ENCODE measurements at places on chromosomes 5 and 9.

DNA sequence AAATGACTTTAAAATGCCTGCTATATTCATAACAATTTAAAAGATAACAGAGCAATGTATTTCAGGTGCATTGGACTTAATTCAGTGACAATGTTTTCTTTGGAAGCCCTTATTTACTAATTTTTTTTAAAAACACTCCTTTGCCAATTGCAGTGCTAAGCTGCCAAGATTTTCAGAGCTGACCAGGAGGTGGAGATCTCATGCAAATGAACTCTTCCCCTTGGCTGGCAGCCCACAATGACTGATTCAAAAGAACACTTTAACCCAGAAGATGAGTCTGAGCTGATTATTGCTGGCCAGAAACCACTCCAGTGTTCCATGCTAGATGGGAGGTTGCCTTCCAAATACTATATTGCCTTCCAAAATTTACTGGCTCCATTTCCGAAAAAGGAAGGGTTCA, 128.3 kb upstream of the CCNH start:
- no peak for DNase-seq

DNA sequence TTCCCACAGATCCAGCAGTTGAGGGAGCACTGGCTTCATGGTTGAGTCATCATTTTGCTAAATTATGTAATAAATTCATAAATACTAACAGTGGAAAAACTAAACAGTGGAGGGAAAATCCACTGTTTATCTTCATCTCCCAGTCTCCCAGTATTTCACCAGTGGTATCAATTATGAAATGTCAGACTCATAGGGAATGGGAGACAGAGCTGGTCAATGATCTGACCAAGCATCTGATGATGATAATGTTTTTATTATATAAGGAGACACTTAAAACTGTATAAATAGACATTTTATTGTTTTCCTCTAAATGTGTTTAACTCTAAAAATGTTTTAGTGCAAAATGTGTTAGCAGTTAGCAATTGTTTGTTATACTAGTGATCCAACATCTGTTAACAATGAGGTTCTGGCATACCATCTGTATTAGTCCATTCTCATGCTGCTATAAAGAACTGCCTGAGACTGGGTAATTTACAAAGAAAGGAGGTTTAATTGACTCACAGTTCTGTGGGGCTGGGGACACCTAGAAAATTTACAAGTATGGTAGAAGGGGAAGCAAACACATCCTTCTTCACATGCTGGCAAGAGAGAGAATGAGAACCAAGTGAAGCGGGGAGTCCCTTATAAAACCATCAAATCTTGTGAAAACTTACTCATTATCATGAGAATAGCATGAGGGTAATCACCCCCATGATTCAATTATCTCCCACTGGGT, 11.8 kb upstream of the REEP5 start:
- DNase-seq = no peak

- DNase-seq = no peak
Observed at GRCh38 chr5:142548739-142549275, 137.1 kb downstream of the FGF1 start.

DNA sequence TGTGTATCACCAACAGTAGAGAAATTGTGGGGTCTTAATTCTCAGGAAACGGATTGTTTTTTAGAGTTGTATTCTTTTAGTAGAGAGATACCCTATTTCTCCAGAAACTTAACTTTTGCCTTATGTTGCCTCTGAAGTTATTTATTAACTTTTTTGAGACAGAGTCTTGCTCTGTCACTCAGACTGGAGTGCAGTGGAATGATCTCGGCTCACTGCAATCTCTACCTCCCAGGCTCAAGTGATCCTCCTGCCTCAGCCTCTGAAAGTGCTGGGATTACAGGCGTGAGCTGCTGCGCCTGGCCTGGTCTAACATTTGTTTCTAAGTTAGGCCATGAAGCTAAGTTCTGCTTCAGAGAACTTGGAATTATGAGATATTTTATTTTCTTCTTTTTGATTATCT, 75.0 kb downstream of the CFAP95 start:
- DNase-seq = no peak

DNA sequence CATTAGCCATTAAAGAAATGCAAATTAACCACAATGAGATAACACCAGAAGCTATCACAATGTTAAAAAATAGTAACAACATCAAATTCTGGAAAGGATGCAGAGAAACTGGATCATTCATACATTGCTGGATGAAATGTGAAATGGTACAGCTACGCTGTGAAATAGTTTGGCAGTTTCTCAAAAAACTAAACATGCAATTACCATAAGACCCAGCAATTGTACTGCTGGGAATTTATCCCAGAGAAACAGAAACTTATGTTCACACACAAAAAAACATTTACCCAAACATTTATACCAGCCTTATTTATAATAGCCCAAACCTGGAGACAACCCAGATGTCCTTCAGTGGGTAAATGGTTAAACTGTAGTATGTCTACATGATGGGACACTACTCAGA, 592.9 kb downstream of the ZNF608 start:
- DNase-seq = no peak

DNA sequence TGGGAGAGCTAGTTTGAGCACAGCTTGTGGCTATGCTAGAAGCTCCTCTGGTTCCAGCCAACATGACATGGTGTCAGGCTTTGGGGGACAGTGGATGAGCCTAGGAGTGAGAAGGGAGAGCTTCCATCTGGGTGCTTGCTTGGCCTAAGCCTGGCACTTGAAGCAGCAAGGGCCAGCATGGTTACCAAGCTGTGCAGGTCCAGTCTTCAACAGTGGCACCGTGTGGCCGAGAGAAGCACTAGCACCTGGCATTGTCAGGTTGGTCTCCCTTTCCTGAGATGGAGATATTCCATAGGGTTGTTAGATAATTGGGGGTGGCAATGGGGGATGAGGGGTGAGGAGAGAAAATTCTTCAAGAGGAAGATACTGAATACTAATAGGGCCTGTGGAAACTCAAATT, 261.9 kb downstream of the PBX3 start:
- DNase-seq = no peak

- DNase-seq = no peak
Observed at GRCh38 chr9:91908746-91909145, 41.3 kb downstream of the ROR2 start.

GRCh38 chr9:136243631-136244030, 2.0 kb downstream of the QSOX2 start:
- no peak for DNase-seq

DNA sequence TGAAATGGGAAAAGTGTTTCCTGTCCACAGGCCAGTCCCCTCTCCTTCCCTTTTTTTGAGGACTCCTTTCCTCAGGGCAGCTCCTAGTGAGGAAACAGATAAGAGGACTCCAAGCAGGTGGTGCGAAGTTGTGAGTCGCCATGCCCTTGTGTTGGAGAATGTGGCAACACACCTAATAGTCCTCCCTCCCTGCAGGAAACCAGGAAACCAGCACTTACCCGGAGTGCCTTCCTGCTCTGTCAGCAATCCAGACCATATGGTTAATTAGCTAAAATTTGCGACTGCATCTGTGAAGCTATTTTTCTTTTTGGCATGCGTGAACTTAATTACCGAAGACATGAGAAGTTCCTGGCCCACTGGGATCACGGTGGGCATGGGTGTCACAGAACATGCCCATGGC, 69.9 kb downstream of the TRIM32 start:
- DNase-seq = no peak

DNA sequence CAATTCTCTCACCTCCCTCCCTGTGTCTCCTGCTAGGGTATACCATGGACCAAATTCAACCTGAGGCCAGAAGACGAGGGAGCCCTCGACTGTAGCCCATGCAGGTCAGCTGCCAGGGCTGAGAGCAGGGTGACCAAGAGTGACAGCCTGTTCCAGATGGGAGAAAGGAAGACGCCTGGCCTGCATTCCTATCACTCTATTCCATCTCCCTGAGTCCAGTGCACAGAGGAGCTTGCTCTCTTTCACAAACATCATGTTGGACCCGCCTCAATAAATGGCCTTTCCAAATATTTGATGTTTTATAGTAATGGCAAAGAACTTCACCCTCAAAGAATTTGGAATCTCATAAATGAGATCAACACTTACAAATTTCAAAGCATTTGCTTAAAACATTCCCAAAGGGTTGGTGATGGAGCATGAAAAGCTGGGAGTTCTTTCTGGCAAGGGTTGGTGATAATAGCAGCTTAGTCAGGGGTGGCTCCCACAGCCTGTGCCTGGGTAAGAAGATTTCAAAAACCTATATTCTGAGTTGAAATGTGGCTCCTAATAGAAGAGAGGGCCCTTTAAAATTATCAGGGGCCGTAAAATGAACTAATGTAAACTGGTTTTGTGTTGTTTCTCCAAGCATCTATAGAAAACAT, 393.1 kb downstream of the EFNA5 start:
- DNase-seq = no peak

DNA sequence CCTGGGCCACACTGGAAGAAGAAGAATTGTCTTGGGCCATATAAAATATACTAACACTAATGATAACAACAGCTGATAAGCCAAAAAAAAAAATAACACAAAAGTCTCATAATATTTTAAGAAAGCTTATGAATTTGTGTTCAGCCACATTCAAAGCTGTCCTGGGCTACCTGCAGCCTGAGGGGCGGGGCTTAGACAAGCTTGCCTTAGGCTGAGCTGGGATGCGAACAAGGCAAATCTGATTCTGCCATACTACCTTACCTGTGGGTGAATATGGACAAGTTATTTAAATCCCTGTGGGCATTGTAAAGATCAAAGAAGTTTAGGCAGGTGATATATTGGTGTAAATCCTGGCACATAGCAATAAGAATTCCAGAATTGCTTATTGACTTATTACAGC, 212.3 kb upstream of the ATP10B start:
- no peak for DNase-seq

GRCh38 chr9:133583111-133583510, 26.1 kb downstream of the FAM163B start:
- no peak for DNase-seq

All from stimulated activated CD8-positive, alpha-beta memory T cell treated with anti-CD3 and anti-CD28 coated beads, Interleukin-2, amount 100 ng/mL, for 48 hours (primary cell).